Psoas muscle (tissue), 8 donors: ENCODE measurements at places on chromosomes 5 and 9. TPM values are rescaled to one million over a fixed set of nuclear protein-coding genes. Genes with fewer than 3 reads are reported as not detected.

TICAM2 gene
- polyA plus RNA-seq: 1.3 TPM

- DNase-seq: no peak
Measured at GRCh38 chr9:98097836-98098235, 21.2 kb downstream of the TRIM14 start.

GRCh38 chr5:121019734-121020133 is 555.6 kb downstream of the PRR16 start:
- no peak for DNase-seq

DNA sequence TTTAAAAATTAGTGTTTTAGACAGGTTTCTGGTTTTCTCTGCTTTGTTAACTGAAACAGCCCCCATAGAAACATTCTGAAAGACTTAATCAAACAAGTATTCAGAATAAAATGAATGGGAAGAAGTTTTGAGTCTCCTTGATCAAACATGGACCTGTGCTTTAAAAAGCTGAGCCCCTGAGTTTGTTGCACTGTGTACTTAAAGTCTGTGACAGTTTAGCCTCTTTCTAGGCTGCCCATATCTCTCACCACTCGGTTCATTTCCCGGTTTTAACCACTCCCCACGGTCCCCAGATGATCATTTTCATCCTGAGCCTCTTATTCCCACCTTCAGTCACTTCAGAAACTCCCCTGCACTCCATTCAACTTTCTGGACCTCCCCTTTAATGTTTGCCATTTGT is 215.9 kb upstream of the DMRT1 start:
- no peak for DNase-seq

DNA sequence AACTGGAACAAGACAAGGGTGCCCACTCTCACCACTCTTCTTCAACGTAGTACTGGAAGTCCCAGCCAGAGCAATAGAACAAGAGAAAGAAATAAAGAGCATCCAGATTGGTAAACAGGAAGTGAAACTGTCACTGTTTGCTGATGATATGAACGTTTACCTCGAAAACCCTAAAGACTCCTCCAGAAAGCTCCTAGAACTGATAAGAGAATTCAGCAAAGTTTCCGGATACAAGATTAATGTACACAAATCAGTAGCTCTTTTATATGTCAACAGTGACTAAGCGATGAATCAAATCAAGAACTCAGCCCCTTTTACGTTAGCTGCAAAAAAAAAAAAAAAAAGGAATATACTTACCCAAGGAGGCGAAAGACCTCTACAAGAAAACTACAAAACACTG is 306.6 kb downstream of the PLK2 start:
- no peak for DNase-seq

DNA sequence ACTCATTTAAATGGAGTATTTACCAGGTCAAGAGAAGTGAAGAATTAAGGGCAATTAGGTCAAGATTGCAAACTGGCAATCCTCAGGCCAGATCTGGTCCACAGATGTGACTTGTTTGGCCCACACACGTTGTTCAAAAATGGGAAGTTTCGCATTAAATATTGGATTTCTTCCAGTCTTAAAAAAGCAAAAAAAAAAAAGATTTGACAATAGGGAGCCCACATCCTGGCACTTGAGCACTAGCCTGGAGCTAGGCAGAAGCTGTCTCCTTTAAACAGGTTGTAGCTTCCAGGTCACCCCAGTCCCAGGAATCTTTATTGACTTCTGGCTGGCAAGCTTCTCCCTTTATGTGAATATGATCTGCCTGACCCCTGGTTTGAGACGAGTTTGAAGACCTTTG is 520.4 kb downstream of the RAB3C start:
- no peak for DNase-seq

DNA sequence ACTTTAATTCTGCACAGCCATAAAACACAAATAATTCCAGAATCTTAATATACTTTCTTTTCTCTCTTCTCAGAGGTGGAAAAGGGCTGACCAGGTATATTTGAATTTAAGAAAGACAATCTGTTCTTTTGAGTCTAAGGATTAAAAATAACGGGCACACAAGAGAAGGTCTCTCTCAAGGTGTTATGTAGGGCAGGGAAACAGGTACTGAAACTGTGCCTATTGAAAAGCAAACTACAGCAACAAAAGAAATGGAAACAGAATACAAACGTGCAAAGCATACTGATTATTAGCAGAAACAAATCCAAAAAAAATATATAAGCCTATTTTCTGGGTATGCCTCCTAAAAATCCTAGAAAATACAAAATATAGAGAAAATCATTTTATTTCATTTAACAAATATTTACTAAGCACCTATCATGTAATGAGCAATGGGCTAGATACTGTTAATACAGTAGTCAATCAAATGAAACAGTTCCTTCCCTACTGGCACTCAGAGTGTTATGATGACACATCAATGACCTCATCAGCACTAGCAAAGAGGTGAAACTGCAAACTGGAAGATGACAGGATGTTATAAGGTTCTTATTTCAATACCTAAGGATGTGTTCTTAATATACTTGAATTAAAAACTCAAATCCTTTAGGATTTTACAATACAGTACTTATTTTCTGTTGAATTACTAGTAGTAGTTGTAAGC is 87.7 kb downstream of the AUH start:
- no peak for DNase-seq

CCDC183 gene
- polyA plus RNA-seq: 0.08 TPM

ANKRD34B gene
- not detected for polyA plus RNA-seq

DNA sequence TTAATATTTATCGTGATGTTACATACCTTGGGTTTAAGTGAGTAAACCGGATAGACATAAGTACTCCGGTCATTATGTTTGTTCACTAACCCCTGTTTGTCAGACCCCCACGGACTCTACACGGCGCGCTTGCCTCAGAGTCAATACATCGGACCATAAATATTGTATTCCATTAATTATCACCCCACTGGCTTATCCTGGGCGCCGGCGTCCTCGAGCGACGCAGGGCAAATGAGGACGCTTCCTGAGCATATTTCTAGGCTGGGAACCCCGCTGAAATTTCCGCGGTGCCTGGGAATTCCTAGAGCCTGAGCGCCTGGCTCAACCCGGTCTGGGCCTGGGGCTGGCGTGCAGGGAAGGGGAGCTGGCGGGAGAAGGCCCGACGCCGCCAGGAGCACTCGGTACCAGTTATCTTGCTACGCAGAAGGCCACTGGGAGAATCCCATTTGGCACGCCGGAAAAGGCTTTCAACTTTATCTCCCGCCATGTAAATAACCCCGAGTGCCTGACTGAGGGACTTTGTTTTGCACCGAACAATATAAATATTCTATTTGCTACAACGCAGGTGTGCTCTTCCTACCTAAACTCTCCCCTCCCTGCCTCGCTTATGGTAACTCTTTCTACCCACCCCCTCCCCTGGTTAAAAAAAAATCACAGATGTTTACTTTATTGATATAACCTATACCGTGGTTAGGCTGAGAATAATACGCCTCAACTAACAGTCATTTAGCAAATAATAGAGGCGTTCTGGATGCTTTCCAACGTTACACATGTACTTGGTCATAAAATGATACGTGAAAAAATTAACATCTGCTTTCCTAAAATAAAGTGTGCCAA is 19.4 kb downstream of the NR2F1 start:
- DNase-seq: no peak

- peak; percentile 72 for DNase-seq
Measured at GRCh38 chr5:139985733-139986132, 57.4 kb downstream of the NRG2 start.

- no peak for DNase-seq
Measured at GRCh38 chr9:131578021-131578420, 32.7 kb downstream of the PRRT1B start.

DNA sequence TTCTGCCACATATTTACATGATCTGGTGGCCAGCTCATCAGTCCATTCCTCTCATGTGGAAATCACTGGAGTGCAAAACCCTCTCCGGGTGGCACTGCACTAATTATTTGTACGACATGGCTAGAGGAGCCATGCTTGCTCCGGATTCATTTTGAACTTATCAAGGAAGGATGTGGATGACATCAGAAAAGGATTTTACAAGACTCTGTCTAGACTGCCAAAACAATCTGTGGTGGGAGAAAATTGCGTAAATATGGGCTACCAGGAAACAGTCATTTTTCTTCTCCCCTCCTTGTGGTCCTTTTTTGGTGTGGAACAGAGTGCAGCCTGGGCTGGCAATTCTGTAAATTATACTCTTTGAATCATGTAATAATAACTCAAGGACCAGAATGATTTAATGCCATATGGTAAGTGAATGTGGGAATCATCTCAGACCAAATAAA is 123.4 kb upstream of the IFNE start:
- DNase-seq: no peak

GRCh38 chr5:157509093-157509492 is 49.1 kb downstream of the NIPAL4 start:
- no peak for DNase-seq

GRCh38 chr5:38258042-38258318 is 379 bp upstream of the EGFLAM start:
- no peak for DNase-seq

DNA sequence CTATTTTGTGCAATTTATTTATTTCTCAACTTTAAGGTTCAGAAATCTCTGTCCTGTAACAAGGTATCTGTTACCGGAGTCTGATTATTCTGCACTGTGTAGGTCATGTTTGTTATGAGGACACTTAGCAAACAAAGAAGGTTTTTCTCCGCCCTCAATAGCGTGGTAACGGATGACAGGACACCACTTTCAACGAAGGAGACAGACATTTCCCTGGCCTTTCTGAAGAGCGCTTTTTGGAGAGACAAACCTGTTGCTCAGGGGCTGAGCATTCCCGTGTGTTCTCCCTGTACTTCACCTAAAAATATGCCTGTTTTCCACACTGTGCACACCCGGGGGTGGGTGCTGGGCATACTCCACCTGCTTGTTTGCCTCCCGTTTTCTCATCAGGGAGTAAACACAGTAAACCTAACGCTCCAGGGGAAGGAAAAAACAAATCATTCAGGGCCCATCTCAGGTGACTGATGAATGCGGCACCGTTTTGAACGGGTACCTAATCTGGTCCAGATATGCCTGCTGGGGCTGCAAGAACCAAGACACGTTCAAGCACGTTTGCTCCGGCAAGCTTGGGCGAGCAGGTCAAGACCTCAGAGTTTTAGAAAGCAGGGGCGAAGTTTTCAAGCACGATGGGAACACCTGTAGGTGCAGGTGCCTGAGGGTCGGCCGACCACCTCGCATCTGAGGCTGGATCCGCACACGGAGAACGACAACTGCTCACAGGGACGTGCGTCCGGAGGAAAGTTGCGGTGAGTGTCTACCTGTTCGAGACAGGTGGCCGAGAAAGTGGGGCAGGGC is 859 bp downstream of the RETREG1 start:
- DNase-seq: no peak
